ENCODE measurements at places on chromosomes 5 and 9.

- no peak for DNase-seq
Measured at GRCh38 chr9:136664000-136664915, 1.5 kb downstream of the EGFL7 start.

DNA sequence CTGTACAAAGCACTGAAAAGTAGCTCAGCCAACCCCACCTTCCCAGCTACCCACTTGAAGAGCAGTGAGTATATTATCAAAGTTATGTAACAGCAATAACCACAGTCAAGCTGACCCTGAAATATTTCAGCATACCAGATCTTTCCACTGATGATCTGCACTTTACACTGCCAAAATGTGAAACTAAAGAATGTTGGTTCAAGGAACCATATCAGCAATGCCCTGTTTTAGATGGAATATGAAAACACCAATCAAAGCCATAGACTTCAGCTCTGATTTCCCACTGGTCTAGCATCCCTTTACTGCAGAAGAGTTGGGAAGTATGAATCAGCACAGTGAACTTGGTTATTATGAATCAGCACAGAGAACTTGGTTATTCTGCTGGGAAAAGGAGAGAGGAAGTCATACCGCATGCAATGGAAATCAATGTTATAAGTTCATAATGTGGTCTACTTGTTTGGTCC is 20.0 kb downstream of the CEMIP2 start:
- DNase-seq, result no peak

DNA sequence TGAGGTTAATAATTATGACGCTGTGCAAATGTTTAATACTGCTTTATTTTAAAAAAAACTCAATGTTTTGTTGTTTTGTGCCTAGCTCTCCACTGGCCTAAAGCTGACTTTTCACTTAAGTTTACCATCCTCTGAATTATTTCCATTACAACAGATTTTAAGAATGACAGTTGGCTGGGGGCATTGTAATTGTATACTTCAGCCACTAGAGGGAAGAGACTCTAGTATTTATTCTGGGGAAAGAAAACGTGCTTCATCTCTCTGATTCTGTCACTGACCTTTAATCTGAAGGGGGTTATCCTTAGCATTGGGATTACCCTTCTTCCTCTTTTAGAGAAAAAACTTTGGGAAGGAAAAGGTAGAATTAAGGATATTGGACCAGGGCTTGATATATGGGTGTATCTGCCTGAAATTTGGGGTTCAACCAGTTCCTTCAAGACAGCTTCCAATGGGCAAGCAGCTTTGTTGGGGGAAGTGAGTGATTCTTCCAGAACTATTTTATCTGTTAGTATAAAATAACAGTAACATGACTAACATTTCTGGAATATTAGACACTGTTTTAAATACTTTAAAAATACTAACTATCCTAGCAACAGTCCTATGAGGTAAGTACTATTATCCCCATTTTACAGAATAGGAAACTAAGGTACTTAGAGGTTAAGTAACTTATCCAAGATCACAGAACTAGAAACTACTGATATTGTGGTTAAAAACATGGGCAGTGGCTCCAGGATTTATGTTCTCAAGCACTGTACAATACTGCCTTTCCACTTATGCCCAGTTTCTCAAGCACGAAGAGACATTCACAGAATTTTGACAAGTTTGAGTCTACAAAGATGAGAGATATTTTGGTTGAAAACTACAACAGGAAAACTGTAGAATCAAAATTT is 208.4 kb downstream of the CD180 start:
- no peak for DNase-seq

DNA sequence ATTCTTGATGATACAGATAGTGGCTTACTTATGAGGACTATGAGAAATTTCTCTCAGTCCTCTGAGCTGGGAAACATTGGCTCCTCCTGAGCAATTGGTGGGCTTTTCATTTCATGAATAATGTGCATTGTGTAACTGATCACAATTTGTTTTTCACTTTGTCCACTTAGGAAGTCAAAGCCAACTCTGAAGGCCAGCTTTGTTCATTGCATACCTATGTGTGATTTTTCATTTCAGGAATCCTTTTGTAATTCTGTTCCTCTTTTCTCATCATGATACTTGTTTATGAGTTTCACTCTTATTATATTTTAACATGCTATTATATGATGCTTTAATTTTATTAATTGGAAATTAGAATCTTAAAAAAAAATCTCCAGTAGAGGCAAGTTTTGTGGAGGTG is 483.0 kb downstream of the EBF1 start:
- no peak for DNase-seq

- no peak for DNase-seq
Measured at GRCh38 chr5:14321936-14322335, 178.8 kb downstream of the TRIO start.

DNA sequence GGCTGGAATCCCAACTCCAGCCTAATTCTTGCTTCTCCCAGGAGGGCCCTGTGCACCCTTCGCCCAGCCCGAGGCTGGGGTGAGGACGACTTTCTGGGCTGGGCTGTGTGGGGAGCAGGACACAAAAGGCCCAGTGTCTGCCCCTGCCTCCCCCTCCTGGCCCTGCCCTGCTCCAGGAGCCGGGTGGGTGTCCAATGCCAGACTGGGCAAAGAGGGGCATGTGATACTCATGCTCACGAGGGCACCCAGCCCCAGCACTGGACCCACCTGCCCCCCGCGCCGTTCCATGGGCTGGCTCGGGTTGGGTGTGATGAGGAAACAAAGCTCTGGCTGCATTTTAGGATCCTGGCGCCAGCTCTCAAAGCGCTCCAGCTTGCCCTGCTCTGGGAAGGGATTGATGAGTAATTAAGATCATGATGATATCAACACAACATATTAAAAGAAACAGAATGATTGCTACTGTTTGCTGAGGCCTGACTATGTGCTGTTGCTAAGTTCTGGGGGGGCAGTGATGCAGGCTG is 30.7 kb downstream of the LHX2 start:
- no peak for DNase-seq

GRCh38 chr5:25562656-25563055 is 917.9 kb upstream of the CDH10 start:
- no peak for DNase-seq

GRCh38 chr5:78779771-78780616 is 131.4 kb upstream of the LHFPL2 start:
- no peak for DNase-seq

GRCh38 chr5:38370358-38371100 is 112.2 kb downstream of the EGFLAM start:
- no peak for DNase-seq

DNA sequence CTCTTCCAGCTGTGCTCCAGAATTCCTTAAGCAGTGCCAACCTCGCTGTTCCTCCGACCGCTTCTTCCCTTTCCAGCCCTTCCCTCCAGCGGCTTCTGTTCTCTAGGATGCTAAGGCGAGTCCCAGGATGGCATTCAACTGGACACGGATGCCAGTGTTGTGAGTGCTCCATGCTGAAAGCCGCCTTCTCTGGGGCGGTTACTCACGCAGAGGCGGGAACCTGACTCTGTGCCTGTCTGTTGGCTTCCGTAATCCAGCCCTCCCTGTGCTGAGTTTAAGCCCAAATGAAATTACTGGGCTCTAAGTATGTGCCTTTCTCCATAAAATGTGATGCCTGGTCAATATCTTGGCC is 20.2 kb downstream of the COL5A1 start:
- no peak for DNase-seq

GRCh38 chr5:1809416-1810035 is 8.3 kb downstream of the NDUFS6 start:
- no peak for DNase-seq

- DNase-seq, result no peak
Measured at GRCh38 chr9:109286571-109286977, 34.3 kb downstream of the EPB41L4B start.

DNA sequence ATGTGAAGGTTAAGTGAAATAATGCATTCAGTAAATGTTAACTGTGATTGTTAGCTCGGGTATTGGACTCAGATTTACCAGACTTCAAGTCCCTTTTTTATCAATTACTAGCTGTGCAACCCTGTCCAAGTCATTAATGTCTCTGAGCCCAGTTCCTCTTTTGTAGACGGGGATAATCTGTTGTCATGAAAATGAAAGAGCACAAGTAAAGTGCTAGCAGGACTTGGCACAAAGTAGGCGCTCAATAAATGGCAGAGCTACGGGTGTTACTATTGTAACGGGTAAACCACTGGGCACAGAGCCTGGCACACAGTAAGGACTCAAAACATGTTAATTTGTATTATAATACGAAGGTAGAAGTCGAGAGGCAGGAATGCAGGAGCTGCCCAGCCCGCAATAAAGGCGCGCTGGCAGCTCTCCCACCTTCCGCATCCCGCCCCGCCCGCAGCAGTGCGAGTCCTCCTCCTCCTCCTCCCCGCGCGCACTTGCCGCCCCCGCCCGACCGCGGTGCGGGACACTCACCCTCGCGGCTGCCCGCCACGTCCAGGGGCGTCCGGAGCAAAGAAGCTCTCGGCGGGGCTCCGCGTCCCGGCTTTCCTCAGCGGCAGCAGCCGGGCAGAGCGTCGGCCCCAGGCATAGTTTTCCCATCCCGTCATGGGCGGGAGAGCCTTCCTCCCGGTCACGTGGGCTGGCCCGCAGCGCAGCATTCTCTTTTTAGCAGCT is at the start of gene C1QTNF2:
C1QTNF2 (minus strand) TSS at position 637 of the 723 bp plus-strand sequence. CDS start 15,615 bp downstream, outside the sequence.
- peak; percentile 74 for DNase-seq

GRCh38 chr9:15642369-15642962 is 89.6 kb downstream of the CCDC171 start:
- no peak for DNase-seq

DNA sequence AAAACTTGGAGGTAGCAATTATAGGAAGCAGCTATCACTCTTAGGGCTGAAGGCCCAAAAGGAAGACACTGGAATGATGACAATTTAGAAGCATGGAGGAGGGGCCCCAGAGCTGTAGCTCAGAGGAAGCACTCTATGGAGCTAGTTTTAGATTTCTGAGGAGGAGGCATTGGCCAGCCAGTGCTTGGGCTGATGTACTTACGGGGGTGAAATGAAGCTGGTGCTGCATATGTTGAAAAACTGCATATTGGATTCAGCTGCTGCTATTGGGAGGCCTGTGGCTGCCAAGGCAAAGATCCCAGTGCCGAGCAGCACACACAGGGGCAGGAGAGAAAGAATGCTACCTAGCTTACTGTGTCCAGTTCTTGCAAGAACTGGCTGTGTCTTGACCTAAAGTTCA is 53.9 kb upstream of the HMHB1 start:
- DNase-seq, result no peak

GRCh38 chr9:106502930-106503329 is 360.0 kb upstream of the ZNF462 start:
- no peak for DNase-seq

GRCh38 chr5:57175551-57176309 is 1.9 kb downstream of the GPBP1 start:
- DNase-seq, result no peak

GRCh38 chr5:96079075-96079474 is 117.4 kb upstream of the ELL2 start:
- no peak for DNase-seq

GRCh38 chr5:176619203-176619568 is 9.2 kb upstream of the GPRIN1 start:
- peak; percentile 94 for DNase-seq

GRCh38 chr9:124258607-124259157 is 933 bp downstream of the NEK6 start:
- no peak for DNase-seq

DNA sequence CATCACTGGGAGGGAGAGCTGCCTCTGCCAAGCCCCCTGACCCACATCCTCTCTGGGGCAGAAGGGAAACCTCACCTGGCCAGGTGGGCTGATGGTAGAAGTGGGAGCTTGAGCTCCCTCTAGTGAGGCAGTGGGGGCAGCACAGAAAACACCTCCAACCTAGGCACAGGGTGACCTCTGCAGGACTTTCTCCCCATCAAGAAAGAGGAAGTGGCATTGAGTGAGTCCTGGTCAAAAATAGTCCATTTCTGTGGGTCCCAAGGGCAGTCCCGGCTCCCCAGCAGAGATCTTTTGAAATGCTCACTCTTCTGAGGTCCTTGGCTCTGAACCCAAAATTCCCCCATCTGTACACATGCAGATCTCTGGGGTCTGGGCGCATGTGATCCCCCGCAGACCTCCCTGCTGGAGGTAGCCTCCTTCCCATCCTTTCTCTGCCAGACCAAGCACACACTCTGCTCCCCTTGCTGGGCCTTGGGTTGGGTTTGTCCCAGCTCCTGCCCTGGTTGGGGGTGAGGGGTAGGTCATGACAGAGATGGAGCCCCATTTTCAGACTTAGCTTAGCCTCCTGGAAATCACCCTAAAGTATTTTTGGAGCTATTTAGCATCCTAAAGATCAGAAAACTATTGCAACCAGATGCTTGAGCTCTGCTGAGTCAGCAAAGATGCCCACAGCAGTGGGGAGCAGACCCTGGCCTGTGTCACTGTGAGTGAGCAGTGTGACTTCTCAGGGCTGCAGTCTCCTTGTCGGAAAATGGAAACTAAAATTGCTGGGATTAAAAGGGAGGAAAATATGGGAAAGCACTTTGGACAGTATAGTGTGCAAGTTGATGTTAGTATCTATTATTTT is 41.6 kb upstream of the LCP2 start:
- DNase-seq, result no peak

- DNase-seq, result no peak
Measured at GRCh38 chr5:154412316-154412715, 33.5 kb upstream of the SAP30L start.

DNA sequence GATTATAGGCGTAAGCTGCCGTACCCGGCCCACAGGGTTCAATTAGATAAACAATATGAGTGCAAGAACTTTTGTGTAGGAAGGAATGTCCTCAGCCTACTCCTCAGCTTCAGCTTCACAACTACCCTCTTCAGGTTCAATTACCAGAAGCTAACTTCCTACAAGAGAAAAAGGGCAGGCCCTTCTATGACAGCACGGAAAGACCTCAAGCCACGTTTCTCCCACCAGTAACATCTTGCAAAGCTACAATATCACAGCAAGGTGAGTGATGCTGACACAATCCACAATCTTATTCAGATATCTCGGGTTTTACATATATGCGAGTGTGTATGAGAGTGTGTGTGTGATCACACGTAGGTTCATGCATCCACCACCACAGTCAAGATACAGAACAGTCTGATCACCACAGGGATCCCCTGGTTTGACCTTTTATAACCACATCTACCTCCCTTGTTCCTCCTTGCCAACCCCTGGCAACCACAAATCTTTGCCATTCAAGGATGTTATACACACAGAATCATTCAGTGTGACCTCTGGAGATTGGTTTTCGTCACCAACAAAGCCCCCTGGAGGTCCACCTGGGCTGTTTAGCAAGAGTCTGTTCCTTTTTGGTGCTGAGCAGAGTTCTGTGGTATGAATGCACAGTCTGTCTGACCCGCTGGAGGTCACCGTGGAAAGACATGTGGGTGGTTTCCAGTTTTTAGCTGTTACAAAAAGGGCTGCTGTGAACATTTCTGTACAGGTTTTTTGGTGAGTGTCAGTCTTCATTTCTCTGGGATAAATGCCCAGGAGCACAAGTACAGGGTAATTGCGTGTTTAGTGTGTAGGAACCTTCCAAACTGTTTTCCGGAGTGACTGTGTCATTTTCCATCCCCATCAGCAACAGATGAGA is 38.2 kb downstream of the IPPK start:
- DNase-seq, result no peak

Measured in H1 (cell line).